ENCODE measurements at places on chromosomes 2 and 18.

- peak; percentile 53 for DNase-seq
Measured at GRCh38 chr2:235536711-235537110, 42.9 kb downstream of the AGAP1 start.

GRCh38 chr2:174656676-174657176, 59.1 kb upstream of the WIPF1 start:
- DNase-seq = no peak

GRCh38 chr2:211879323-211879722, 659.3 kb downstream of the ERBB4 start:
- no peak for DNase-seq

DNA sequence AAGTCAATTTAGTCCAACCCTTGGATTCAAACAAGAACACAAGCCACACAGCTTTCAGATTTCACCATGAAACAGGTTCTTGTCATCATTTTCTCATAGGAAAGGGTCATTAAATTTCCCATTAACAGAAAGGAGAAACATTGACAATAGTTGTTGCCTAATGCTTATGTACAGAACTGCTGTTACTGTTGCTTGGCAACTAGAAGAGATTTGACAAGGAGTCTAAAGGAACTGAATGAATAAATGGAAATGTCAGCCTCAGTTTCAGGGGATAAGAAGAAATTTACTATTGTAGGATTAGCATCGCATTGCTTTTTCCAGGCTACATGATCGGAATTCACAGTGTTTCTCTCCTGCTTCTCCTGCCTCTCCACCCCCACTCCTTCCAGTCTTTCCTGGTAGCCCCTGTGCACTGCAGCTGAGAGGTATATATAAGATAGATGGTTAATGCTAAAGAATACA, 90.3 kb downstream of the SPATS2L start:
- no peak for DNase-seq

- no peak for DNase-seq
Measured at GRCh38 chr2:150610670-150611279, 123.3 kb upstream of the RND3 start.

GRCh38 chr2:66547887-66548286, 113.0 kb downstream of the MEIS1 start:
- no peak for DNase-seq

DNA sequence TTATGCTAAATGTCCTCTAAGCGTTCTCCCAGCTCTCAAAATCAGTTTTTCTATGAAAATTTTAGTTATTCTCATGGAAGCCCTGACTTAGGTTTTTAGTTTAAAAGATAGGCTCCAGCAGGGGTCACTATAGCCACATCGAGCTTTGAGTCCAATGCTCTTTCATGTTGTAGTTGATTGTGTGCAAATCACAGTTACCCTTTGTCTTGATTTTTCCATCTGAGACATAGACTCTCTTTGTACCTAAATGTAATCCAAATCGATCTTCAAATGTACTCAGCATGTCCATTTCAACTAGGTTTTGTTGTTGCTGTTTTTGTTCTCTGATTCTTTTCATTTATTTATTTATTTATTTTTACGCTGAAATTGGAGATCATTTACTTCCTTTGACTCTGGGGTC, 26.4 kb upstream of the MSTN start:
- DNase-seq = peak; percentile 65

DNA sequence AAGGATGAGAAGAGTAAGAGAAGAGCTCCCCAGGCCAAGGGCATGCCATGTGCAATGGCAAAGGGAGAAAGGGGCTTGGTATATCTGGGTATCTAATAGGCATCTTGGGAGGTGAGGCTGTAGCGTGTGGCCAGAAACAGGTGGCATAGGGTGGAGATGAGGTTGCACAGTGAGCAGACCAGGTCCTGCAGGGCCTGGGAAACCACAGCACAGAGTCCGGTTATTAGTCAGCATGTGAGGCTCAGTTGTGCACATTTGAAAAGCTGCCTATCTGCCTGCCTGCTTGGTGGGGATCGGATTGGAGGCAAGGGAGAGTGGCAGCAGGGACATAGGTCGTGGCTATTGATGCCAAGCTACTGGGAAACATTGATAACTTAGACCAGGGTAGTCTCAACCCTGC, 190.6 kb downstream of the TPGS2 start:
- DNase-seq = no peak

DNA sequence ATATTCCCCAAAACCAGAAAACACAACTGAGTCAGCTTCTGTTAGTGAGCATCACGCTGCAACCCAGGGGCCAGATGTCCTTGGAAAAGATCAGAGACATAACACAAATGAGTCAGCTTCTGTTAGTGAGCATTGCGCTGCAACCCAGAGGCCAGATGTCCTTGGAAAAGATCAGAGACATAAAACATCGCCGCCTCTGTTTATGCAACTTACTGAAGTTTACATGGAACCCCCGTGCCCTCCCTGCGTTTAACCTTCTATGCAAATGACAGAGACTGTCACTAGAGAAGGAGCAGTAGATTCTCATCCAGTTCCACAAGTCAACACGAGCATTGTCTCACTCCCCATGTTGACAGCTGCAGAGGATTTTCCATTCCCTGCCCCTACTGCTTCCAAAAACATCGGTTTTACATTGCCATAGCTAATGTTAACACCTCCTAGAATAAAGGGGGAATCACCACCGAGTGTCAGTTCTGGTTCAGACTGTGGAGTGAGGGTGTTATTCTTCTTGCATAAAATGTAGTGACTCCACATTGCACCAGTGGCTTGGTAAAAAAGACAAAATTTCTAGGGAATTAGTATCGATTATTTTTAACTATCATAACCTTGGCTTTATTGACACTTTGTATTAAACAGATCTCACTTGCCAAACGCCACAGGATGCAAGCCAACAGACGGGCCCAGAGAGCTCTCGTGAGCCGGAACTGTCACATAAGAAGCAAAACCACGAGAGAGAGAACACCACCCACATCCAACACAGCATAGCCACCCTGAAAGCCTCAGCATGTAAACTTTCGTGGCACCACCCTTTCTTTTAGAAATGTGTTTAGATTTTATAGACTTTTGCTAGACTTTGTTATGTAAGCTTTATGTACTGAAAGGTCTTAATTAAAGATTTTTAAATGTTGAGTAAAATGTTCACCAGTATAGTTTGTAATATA, 87.7 kb downstream of the SH3YL1 start:
- peak; percentile 78 for DNase-seq

DNA sequence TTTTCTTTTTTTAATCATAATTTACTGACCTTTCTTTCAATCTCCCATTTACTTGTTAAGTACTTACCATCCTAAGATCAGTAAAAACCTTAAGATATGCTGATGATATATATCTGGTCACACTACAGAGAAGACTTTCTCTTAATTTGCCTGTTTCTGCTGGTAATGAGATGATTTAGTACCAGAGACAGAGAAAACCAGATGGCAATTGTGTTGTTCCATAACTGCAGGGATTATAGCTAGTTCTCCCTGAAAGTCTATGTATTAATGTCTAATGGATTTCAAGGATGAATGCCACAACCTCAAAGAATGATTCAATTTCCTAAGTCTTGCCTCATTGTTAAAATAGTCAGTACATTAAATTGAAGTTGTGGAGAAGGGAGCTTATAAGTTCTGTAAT, 40.3 kb downstream of the SNTG2 start:
- DNase-seq = no peak

DNA sequence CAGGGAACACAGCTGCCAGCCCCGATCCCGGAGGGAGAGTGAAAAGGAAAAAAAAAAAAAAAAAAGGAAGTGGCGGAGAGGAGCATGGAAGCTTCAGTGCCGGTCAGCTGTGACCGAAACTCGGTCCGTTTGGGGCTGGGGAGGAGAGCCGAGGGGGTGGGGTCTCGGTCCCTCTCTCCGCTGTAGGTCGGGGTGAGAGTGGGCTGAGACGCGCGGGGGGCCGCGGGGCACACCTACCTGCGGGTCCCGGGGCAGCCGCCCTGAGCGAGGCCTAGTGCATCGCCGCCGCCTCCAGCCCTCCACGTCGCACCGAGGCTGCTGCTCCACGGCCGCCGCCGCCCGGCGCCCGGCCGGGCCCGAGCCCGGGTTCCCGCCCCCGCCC, 536 bp downstream of the VPS54 start:
- DNase-seq = no peak

DNA sequence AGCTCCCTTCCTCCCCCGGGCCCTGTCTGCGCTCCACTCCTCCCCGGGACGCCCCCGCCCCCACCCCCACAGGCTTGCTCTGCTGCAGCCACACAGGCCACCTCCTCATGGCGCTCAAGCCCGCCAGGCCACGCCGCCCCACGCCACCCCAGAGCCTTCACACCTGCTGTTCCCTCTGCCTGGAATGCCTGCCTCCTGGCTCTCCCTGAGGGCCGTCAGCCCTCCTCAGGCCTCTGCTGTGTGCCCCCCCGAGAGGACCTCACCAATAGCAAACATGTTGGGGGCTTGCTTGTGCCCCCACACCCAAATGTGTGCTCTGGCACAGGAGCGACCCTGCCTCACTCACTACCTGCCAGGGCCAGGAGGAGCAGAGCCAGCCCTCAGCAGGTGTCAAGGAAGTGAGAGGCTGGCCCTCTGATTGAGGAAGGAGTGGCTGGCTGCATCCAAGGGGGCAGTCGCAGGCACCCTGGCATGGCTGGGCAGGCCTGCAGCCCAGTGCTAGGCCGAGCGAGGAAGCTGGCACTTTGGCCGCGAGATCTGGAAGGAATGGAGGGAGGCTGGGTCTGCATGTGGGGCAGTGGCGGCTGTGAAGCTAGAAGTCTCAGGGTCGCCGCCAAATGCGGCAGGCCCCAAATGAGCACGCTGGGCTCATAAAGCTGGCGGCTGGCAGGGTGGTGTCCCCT, 86.5 kb downstream of the INHBB start:
- DNase-seq = no peak

DNA sequence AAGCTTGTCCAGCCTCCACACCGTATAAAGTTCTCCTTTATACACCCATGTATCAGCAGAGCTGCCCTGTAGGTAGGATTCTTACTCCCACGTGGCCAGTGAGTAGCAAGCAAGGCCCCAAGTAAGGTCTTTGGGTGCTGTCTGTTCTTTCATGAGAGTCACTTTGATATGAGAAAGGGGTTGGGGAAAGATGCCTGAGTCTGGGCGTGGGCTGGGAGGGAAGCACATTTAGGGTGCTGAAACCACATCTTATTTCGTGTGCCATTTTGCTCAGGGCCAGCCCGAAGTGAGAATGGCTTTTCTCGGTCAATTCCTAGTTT, 436 bp upstream of the ITPRIPL1 start:
- DNase-seq = peak; percentile 71

DNA sequence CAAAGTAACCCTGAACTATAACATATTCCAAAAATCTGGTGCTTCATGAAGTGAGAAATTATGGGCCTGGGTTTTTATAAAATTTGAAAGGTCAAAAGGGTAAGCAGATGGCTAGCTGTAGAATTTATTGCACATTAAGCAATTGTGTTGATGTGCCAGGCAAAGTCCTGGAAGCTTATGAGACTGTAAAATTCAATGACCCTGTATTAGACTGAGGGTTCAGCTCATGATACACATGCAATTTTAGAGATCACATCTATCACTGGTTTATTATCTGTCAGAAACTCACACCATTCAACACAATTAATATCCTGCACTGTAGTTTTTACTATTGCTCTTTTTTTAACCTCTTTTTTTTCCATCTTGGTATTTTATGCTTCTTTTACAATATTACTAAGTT, 1162.6 kb upstream of the SLC39A10 start:
- DNase-seq = no peak

DNA sequence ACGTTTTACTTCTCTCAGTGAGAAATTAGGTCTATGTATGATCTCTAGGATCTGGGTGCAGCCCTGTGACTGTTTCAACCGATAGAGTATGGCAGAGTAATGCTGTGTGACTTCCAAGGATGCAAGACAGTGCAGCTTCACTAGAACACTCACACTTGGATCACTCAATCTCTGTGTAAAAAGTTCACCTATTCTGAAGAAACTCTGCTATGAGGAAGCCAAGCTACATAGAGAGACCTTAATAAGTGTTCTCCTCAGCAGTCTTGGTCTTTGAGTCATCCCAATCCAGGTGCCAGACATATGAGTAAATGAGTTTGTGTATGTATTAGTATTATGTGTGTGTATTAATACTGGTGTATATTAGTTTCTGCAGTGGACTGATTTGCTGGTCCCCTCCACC, 335.0 kb downstream of the NR4A2 start:
- DNase-seq = no peak

DNA sequence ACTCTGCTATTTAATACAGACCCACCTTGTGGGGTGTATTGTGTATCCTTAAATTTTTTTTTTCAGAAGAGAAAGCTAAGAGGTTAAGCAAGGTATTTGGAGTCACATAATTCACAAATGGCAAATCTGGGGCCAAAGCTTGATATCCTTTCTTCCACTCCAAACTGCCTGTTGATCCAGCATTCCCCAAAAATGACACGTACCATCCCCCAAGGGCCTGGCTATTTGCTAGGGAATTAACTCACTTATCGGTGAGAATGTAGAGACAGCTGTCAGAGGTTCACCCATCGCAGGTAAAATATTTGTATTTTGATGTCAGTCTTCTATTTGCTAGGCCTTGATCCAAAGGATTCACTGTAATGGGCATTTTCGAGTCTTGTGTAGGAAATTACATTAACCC, 103.6 kb upstream of the FZD7 start:
- no peak for DNase-seq

GRCh38 chr2:45312275-45312674, 298.8 kb downstream of the SRBD1 start:
- no peak for DNase-seq

DNA sequence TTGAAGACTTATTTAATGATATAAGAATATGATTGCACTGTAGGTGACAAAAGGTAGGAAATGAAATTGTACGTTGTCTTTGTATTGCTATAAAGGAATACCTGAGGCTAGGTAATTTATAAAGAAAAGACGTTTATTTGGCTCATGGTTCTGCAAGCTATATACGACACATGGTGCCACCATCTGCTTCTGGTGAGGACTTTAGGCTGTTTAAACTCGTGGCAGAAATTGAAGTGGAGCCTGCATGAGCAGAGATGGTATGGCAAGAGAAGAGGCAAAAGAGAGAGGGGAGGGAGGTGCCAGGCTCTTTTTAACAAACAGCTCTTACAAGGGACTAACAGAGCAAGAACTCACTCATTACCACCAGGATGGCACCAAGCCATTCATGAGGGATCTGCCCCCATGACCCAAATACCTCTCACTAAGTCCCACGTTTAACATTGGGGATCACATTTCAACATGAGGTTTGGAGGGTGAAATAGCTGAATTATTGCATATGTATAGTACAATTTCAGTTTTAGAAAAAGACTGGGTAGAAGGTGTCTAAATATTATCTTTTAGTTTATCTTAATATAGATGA, 86.8 kb downstream of the GULP1 start:
- no peak for DNase-seq

GRCh38 chr2:98898423-98898841, 37.6 kb downstream of the CRACDL start:
- no peak for DNase-seq

- no peak for DNase-seq
Measured at GRCh38 chr2:188678882-188679281, 295.3 kb upstream of the COL3A1 start.

DNA sequence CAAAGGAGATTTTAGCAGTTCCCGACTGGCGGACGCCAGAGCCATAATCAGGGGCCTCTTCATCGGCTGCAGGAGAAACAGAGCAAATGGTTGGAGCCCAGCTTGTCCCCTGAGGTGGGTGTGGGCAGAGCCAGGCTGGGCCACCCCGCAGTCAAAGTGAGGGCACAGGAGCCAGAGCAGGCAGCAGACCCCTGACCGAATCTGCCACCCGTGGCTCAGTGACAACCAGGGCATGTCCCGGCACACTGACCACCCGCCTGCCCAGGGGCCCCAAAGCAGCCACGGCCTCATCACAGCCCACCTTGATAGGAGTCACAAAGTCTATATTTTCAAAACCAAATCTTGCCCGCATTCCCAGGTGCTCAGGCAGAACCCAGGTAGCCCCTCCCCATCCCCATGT, 55.6 kb downstream of the AQP12A start:
- DNase-seq = no peak

All from activated effector memory CD4-positive, alpha-beta T cell treated with anti-CD3 and anti-CD28 coated beads, Interleukin-2, amount 50 U/mL, for 16 hours (primary cell).